ENCODE measurements at places on chromosomes 5 and 9. TPM values are rescaled to one million over a fixed set of nuclear protein-coding genes. Genes with fewer than 3 reads are reported as not detected.

DNA sequence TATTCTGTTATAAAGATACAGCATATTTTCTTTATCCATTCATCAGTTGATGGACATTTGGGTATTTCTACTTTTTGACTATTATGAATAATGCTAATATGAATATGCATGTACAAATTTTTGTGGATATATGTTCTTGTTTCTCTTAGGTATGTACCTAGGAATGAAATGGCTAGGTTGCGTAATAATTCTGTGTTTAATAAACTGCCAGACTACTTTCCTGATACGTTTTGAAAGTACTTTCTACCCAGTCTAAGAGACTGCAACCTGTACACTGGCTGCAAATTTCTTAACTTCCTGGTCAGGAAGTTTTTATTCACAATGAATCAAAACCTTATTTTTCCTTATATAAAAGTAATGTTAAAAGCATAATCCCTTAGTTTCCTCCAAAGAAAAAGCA is 93.9 kb upstream of the STARD4 start:
- DNase-seq, result no peak

- peak; percentile 48 for DNase-seq
Measured at GRCh38 chr5:1652873-1653697, 129.3 kb upstream of the LPCAT1 start.

DNA sequence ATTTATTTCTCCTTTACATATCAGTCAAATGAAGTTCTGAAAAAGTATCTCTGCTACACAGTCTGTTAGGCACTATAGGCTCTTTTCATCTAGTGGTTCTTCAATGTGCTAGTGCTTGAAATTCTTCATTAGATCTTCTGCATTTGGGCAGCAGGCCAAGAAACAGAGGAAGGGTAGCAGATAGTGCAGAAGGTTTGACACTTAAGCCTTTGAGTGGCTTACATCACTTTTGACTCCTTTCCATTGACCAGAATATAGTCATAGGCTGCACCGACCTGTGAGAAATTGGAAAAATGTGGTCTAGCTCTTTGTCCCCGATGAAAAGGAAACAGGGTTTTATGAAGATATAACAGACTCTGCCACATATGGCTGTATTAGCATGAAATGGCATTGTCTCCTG is 459.5 kb upstream of the PTGER4 start:
- DNase-seq, result no peak

GRCh38 chr5:125575171-125575890 is 828.9 kb upstream of the ZNF608 start:
- no peak for DNase-seq

DNA sequence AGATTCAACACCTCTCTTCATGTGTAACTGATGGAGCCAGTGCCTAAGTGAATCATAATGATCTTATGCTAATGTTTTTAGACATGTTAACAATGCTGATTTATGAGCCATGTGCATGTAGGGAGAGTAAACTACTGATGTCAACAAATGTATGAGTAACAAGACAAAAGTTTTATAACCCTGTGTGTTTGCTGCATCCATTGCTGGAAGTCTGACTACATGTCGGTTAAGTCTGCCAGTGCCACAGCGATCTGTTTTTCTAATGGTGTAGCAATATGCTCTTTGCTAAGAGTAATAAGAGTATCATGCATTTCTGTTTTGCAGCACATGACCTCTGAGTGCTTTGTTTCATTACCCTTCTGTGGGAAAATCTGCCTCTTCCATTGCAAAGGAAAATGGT is 26.4 kb upstream of the TMOD1 start:
- no peak for DNase-seq

GRCh38 chr5:66066826-66067225 is 77.3 kb upstream of the SREK1 start:
- no peak for DNase-seq

GRCh38 chr5:18761801-18762200 is 1127.5 kb downstream of the TAF11L14 start:
- DNase-seq, result no peak

DNA sequence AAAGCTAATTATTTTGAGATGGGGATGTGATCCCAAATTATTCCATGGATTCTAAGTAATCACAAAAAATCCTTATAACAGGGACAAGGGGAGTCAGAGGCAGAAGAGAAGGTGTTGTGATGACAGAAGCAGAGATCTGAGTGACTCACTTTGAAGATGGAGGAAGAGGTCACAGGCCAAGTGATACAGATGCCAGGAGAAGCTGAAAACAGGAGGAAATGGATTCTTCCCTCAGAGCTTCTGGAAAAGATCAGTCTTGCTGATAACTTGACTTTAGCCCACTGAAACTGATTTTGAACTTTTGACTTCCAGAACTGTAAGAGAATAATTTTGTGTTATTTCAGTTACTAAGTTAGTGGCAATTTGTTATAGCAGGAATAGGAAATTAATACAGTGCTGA is 105.3 kb downstream of the GCNT1 start:
- DNase-seq, result no peak

GRCh38 chr5:42772265-42772993 is 15.8 kb downstream of the CCDC152 start:
- DNase-seq, result no peak

GRCh38 chr5:38554403-38554802 is 2.0 kb downstream of the LIFR start:
- DNase-seq, result no peak

DNA sequence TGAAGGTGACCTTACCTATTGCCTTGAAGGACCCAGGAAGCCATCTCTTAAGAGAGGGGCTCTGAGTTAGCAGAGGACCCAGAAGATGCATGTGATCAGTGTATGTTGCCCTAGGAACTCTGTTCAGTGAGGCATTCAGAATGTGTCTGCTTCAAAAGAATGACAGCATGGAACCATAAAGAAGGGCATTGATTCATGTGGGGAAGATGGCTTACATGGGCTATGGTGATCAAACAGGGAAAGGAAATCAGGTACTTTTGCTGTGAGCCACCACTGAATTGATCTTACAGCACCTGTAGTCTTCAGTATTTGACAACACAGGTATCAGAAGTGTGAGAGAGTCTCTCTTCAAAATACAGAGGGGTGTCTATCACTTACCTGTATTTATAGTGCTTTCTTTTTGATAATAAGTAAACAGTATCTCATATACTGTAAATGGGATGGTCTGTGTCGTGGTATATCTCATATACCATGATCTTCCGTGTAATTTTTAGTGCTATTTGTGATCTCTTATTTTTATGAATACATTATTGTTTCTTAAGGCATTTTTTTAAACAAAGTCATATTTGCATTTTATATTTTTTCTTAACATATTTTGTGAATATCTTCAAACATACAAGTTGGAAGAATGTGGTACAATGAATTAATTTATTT is 57.0 kb downstream of the FOCAD start:
- DNase-seq, result no peak

DNA sequence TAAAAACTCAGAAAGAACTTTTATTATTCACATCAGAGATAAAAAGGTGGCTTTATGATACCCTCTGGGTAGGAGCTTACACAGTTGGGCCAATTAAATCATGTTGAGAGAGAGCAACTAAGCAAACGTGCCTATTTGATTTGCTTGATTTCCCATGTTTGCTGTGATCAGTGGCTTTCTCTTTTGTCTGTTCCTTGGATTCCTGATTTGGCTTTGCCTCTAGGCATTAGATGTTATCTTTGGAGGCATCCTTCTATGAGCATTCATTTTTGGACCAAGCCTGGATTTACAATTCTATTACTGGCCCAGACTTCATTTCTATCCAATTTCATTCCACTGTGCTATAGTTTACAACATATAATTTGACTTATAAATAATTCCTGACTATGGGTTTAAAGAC is 35.9 kb downstream of the VCAN start:
- no peak for DNase-seq

DNA sequence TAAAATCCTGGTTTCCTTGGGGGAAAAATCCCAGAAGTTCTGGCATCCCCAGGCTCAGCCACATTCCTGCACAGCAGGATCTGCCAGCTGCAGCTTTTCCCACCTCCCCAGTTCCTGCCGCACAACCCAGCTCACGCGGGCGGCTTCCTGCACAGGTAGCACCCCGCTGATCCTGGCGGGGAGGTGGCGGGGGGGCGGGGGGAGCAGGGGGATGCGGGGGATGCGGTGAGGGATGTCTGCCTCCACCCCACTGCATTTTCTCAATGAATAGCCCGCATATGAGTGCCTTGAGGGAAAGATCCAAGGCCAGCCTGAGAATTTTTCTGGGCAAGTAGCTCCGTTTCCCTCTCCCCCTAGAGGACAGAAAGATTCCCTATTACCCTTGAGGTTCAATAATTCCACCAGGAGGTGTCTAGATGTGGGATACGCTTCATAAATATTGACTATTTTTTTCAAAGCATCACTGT is 21.1 kb downstream of the GFPT2 start:
- DNase-seq, result peak; percentile 48

DNA sequence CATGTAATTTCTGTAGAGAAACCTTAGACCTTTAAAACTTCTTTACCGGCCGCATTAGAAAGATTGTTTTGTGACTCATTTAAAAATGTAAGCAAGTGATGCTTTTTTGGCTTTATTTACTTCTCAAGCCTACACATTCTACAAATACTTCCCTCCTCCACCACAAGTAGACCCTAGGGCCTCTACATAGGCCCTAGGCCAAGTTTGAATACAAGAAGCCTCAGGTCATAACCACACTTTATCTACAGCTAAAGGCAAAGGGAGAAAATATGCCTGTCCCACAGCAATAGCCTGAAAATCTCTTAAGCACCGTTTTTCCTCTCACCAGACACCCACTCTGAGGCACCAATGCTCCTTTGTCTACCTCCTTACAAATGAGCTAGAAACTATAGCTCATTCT is 53.9 kb downstream of the CSNK1A1 start:
- peak; percentile 71 for DNase-seq

DNA sequence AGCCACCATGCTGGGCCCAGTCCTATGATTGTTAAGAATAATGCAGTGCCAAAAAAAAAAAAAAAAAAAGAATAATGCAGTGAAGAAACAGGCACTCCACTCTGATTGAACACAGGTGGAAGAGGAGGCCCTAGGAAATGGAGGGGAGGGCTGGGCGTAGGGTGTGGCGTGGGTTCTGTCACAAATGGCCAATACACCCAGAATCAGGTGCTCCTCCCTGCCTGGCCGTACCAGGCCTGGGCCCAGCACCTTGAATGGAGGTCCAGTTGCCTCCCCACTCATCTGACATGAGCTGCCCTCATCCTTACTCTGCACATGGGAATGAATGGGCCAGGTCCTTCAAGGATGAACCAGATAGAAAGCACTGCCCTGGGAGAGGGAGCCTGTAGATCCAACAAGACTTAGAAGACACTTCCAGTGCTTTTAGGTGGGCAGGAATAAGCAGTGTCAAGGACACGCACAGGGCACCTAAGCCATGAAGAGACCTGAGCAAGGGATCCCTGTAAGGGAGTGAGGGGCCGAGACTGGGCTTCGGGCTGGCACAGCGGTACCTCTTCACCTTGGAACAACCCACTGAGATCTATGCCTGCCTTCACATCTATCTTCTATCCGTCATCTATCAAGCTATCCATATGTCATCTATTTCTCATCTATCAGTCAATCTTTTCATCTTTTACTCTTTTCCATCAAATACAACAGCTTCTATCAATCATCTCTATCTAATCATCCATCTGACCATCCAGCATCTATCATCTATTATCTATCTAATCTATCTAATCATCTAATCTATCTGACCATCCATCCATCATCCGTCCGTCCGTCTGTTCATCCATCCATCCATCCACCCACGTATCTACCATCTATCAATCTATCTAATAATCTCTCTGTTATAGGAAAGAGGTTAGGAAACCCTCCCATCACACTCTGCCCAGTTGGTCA is 15.9 kb downstream of the NINJ1 start:
- no peak for DNase-seq

- DNase-seq, result no peak
Measured at GRCh38 chr9:130039528-130040147, 3.4 kb downstream of the FNBP1 start.

GRCh38 chr5:87029951-87030350 is 237.7 kb upstream of the RASA1 start:
- no peak for DNase-seq

DNA sequence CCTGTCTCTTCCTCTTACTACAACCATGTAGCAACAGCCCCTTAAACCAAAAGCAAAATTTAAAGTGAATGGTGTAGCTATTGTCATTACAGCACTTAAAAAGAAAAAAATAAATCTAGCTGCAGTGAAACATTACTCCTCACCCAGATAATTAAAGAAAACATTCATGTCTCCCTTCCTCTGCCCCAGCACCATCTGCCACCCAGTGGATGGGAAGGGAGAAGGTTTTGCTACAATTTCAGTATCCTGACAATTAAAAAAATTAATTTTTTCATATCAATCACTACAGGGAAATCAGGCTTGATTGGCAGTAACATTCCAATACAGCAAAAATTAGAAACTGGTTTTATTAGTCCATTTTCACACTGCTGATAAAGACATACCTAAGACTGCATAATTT is 147.4 kb upstream of the PUM3 start:
- no peak for DNase-seq

- DNase-seq, result no peak
Measured at GRCh38 chr5:177067503-177067902, 19.2 kb upstream of the FGFR4 start.

DNA sequence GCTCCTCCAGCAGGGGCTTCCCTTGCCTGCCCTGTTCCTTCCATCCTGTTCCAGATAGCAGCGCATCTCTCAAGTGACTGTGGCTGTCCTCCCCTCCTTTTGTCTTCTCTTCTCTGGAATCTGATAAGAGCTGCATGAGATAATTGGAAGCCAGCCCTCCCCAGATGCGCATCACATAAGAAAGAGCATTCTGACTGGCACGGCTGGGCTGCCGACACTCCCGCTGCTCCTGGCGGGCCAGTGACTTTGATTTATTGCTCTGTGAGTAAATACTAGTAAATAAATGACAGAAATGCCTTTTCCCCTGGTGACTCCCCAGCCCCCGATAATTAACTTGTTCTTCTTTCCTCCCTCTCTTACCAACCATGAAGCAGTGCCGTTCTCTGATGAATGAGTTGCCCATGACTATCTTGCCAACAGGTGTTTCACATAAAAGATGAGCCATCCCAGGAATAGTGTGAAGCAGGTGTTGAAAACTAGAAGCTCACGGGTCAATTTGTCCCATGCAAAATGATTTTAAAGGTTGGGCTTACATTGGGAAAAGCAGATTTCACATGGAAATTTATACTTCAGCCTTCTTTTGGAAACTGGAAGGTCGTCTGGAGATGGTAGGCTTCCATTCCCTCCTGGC is 212.3 kb downstream of the ERCC6L2 start:
- no peak for DNase-seq

- no peak for DNase-seq
Measured at GRCh38 chr9:841371-842209, at the start of gene DMRT1. Gene DMRT1, plus strand, starts transcription at chr9:841697. Its CDS starts 142 bp downstream, at chr9:841839.

The HBEGF gene
- total RNA-seq, result 1.3 TPM

The GAPT gene
- total RNA-seq, result not detected

The RETREG1 gene
- total RNA-seq, result 1.5 TPM

The CKMT2 gene
- total RNA-seq, result not detected

The PRR7 gene
- total RNA-seq, result 28.6 TPM

All from H4 (cell line).